ENCODE measurements at places on chromosomes 4 and X.

DNA sequence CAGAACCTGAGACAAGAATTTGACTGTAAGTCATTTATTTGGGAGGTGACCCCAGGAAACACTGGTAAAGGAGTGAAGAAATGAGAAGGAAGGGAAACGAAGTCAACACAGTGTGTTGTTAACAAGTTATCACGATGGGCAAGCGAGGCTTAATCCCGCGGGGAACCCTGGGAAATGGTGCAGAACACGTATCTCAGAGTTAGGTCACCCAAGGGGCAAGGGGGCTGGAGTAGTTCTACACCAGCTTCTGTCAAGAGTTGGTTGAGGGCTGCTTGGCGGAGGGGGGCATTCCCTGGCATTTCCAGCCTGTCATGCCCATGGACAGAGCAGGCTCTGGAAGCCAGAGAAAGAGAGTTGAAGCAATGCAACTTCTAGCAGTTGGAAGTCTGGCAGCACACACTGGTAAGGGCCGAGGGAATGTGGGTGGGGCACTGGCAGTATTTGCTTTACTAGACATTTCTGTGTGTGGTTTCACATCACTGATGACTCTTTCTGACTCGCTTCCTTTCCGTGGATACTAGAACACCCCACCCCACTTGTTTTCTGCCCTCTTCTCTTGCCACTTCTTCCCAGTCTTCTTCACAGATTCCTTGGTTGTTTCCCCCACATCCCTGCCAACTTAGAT lies 52.2 kb upstream of the ADGRG2 start:
- DNase-seq: no peak

GRCh38 chr4:67779631-67780030 lies 25.4 kb upstream of the GNRHR start:
- DNase-seq: no peak

DNA sequence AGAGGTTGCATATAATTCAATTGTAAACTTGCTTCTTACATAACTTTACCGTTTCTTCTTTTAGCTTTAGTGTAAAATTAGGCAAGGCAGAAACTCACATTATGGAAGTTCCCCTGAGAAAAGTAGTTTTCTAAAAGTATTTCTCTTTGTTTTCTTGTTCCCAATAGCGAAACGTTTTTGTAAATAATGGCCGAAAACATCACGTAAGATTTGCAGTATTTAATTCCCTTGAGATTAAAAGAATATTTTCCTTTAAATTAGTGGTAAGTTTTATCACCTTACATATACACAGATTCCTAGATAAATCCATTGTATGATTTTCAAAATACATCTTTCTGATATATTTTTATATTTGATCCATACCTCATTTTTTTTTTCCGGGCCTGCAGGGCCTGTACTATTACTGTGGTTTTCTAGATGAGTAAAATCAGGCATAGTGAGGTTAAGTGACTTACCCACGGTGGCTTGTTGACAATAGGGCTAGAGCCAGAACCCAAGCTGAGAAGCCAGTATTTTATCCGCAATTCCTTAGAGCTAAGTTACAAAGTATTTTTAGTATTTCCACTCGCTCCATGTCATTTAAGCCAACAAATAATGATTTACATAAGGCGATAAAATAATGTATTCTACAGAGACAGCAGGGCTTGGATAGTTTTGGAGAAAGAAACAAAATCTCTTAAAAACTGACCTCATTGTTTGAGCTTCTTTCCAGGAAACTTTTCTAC lies 82.2 kb upstream of the VEGFC start:
- no peak for DNase-seq

GRCh38 chrX:40406330-40406859 lies 174.4 kb upstream of the ATP6AP2 start:
- DNase-seq: no peak

DNA sequence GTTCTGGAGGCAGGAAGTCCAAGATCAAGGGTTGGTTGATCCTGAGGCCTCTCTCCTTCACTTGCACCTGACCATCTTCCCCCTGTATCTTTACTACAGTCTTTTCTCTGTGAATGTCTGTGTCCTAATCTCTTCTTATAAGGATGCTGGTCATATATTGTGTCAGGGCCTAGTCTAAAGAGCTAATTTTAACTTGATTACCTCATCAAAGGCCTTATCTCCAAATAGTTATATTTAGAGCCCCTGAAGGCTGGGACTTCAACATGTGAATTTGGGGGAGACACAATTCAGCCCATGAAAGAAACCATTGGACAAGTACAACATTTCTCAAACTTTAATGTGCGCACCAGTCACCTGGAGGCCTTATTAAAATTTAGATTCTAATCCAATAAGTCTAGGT lies 62.8 kb upstream of the DYNLT3 start:
- no peak for DNase-seq
